ENCODE measurements at places on chromosomes 1 and 21.
A peak's percentile ranks its signal among the peaks of the same experiment; 100 is the strongest.

DNA sequence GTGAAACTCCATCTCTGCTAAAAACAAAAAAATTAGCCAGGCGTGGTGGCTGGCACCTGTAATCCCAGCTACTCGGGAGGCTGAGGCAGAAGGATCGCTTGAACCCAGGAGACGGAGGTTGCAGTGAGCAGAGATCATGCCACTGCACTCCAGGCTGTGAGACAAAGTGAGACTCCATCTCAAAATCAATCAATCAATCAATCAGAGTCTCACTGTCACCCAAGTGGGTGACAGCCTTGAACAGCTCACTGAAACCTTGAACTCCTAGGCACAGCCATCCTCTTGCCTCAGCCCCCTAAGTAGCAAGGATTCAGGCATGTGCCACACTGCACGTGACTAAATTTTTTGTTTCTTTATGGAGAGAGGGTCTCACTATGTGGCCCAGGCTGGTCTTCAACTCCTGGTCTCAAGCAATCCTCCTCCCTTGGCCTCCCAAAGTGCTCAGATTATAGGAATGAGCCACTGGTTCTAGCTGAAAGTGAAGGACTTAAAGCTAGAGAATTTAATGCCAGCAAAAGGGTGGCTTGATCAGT is 44.4 kb downstream of the GNB1 start:
- DNase-seq = no peak

GRCh38 chr1:84883286-84883685 is 9.7 kb downstream of the LPAR3 start:
- no peak for DNase-seq

DNA sequence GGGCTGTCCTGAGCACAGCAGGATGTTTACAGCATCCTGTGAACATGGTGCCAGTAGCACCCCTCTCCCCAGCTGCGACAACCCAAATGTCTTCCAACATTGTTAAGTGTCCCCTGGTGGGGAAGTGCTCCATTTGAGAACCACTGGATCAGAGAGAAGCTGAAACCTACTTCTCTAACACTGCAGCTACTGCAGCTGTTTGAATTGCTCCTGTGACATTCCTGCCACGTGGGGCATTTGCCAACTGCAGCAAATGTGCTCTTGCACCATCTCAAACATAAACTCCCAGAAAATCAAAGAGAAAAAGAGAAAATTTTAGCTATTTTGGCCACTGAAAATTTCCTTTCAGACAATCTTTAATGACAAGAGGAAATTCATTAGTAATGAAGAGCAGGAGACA is 11.0 kb downstream of the SLC2A5 start:
- DNase-seq = no peak

- DNase-seq = no peak
Observed at GRCh38 chr1:224500796-224501195, 66.2 kb upstream of the WDR26 start.

- no peak for DNase-seq
Observed at GRCh38 chr1:15751717-15752116, 6.9 kb upstream of the FBLIM1 start.

DNA sequence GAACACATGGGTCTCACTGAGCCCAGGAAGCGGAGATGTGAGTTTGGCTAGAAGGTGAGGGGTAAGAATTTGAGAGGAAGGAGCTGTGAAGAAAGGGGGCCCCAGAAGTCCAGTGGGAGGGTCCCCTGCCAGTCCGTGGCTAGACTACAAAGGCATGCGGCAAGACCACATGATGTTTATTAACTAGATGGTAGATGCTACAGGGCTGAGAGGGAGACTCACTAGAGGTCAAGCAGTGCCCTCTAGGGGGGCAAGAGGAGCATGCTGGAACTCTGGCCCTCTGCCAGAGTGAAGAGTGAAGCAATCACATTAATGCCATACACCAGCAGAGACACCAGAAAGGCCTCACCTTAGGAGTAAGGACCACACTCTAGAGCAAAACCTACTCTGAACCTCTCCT is 12.2 kb downstream of the KIAA0319L start:
- peak; percentile 67 for DNase-seq

GRCh38 chr1:3788756-3789420 is 7.4 kb downstream of the LRRC47 start:
- DNase-seq = no peak
